Activated CD8-positive, alpha-beta memory T cell treated with anti-CD3 and anti-CD28 coated beads, Interleukin-2, amount 10 ng/mL, durations not matched to agents 7 days and 5 days (primary cell): ENCODE measurements at places on chromosomes 2 and 18.

DNA sequence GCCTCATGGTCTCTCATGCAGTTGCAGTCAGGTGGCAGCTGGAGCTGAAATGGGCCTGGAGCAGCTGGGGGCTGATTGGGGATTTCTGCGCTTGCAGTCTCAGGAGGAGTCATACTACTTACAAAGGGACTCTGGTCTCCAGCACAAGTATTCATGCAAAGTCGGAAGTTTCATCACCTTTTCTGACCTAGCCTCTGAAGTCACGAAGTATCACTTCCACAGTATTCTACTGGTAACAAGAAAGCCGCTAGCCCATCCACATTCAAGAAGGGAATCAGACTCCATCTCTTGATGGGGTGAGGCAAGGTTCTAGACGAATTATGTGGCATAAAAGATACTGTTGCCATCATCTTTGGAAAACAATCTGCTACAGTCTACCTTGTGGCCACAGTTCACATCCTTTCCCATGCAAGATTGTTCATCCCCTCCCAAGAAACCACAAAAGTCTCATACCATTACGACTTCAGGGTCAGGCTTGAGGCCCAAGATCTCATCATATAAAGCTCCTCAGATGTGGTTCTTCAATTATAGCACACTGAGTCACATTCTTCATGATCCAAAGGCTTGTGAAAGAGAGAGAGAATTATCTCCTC is 95.3 kb downstream of the SMC6 start:
- DNase-seq: no peak

DNA sequence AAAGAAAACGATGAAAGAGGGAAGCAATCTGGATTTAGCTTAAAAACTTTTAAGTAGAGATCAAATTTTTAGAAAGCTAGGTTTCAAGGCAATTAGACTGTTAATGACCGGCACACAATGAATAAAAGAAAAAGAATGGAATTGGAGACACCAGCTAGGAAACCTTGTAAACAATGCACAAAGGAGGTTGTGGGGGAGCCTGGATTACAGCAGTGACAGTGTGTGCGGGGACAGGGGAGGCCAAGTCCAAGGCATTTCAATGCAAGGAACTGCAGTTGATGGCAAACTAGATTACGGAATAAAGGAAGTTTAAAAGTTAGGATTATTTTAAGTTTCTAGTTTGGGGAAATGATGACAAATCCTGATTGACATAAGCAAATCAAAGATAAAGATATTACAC is 74.5 kb downstream of the DTNB start:
- DNase-seq: no peak

GRCh38 chr2:35831385-35831784 is 524.2 kb upstream of the CRIM1 start:
- DNase-seq: no peak

- no peak for DNase-seq
These were observed 246.8 kb downstream of the AGPS start for GRCh38 chr2:177639262-177639914.

DNA sequence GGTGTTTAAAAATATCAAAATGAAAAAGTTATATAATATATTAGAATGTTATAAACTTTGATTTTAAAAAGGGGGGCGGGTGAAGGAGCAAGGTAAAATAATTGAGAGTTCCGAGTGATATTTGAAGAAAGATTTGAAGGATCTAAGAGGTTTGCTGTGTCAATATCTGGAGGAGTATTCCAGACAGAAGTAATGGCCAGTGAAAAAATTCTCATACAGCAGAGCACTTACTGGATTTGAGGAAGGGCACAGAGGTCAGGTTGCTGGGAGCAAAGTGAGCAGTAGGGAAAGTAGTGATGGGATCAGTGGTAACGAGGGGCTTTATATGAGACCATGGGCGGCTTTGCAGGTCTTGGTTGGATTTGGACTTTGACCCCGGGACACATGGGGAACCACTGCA is 531.5 kb downstream of the ADCYAP1 start:
- DNase-seq: no peak
